ENCODE measurements at places on chromosomes 3 and 15.

DNA sequence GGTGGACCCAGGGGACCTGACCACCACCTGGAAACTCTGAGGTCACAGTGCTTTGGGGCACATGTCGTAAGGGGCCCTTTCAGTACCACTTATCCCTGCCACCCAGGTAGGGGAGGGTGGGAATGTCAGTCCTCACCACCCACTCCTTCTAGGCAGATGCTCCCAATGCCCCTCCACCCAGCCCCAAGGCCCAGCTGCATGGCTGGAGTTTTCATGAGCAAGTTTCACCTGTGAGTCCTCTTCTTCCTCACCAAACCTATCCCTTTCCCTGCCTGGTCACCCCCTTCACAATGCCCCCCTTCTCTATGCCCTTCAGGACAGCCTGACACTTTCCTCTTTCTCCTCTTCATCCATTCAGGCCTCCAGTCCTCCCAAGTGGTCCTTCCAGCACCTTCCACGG lies 9.8 kb downstream of the FAM174B start:
- DNase-seq: no peak

DNA sequence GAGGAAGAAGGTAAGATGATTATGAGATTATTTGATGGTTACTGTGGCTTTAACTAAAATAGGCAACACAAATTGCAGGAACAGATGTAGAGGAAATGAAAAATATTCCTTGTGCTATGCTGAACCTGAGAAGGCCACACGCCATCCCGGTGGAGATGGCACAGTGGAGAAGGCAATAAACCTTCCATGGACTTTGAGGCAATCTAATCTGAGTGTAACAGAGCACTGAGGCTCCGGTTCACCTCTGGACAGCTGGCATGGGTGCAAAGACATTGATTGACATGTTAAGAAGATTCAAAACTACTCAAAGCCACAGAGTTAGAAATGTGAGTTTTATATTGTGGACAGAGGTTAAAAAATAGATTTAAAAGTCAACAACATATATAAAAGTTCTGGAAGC lies 535.7 kb downstream of the AGBL1 start:
- DNase-seq: no peak

GRCh38 chr3:134093956-134094355 lies 64.2 kb upstream of the SLCO2A1 start:
- no peak for DNase-seq

GRCh38 chr15:70375586-70375985 lies 277.9 kb upstream of the TLE3 start:
- DNase-seq: no peak

DNA sequence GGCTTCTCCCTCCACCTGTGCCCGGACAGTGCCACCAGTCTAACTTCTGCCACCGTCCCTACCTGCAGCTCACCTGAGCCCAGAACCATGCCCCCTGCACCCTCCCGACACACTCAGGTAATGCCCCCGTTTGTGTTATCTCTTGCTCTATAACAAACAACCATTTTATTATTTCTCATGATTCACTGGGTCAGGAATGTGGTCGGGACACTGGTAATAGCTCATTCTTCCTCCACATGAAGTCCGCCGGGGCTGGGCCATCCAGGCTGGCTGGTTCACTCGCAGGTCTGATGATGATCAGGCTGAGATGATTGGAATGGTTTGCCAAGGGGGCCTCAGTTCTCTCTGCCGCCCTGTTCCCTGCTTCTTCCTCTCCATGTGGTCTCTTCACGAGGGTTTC lies 20.3 kb upstream of the NR2E3 start:
- DNase-seq: no peak

DNA sequence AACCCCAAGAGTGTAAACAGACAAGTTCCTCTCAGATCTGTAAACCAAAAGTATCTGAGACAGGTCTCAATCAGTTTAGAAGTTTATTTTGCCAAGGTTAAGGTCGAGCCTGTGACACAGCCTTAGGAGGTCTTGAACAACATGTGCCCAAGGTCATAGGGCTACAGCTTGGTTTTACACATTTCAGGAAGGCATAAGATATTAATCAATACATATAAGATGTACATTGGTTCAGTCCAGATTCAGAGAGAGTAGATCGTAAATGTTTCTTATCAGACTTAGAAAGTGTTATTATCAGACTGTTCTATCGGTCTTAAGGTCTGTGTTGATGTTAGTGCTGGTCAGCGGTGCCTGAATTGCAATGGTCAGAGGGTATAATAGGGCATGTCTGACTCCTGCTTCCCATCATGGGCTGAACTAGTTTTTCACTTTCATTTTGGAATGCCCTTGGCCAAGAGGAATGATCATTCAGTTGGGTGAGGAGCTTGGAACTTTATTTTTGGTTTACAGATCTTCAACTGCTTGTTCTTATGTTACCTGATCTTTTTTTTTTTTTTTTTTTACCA lies 27.0 kb upstream of the MFGE8 start:
- DNase-seq: no peak

GRCh38 chr3:9928158-9928557 lies 5.5 kb upstream of the CRELD1 start:
- DNase-seq: no peak

DNA sequence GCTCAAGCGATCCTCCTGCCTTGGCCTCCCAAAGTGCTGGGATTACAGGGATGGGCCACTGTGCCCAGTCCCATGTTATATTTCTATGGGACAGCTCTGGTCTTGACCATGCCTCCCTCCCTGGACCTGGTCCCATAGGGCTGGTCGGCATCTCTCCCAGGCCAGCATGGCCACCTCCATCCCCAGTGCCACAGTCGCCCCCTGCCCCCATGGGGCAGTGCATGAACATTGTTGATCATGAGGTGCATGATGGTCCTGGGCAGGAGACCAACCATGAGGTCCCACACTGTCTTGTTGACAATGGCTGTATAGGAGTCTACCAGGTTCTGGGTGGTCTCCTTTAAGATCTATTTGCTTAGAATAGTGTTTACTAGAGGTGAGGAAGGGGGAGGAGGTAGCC lies 6.5 kb downstream of the RPS17 start:
- DNase-seq: peak; percentile 12

DNA sequence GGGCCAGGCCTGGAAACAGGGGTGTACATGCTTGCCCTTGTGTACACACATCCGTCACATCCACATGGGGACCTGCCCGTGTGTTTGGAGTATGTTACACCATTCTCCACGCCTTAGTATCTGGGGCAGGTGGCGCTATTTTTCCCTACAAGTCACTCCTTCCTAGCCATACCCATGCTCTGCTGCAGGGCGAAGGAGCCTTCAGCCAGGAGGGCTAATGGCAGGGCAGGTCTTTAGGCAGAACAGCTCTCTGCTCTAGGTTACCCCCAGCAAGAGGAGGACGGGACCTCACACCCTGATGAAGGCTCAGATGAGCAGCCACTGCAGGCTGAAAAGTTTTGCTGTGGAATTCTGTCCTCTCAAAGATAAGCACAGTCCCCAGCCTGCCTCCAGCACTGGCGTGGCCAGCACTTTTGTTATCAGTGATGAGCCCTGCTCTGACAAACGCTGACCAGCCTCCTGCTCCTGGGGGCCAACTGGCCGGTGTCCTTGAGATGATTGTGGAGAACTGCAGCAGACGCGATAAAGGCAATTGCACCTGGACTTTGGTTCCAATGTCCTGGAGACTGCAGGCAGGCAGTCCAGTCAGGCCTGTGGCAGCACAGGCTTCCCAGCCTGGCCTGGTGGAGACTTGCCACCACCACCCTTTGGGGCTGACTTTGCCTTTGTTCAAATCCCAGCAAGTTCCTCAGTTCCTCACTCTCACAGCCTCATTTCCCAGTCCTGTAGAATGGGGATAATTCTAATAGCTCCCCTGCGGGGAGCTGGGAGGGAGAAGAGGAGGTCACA lies 19.8 kb upstream of the PIGZ start:
- peak; percentile 72 for DNase-seq

GRCh38 chr3:193909387-193909786 lies 226.6 kb upstream of the HES1 start:
- DNase-seq: no peak

DNA sequence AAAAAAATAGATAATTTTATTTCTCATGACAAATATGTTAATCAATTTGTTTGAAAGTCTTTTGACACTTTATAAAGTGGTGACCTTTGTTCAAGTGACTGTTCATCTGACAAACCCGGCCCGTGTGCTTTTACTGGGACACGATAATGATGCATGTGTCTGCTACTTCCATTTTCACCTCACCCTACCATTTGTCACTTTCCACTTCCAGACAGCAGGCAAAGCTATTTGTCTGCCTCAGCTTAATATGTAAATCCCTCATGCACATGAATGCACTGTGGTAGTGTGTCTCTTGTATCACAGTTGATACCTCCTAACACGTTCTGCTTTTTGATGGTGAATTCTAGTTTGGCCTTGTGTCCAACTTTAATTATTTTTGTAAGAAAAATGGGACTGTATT lies 204.3 kb downstream of the BBX start:
- DNase-seq: no peak

DNA sequence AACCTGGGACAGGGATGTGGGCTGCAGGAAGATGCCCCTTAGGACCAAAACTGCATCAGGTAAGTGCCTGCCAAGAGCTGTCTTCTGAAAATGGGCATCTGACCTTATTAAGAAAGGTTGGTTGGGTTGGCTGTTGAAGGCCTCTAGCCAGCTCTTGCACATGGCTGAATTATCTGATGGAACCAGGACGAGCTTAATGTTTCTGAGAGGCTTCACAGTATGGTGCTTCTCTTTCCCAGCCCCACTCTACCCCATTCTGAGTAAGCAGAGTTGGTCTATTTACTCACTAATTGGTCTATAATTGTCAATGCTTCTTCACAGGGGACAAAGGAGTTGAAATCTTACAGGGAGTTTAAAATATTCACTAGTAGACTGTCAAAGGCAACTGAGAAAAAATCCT lies 48.4 kb downstream of the DTWD1 start:
- no peak for DNase-seq

DNA sequence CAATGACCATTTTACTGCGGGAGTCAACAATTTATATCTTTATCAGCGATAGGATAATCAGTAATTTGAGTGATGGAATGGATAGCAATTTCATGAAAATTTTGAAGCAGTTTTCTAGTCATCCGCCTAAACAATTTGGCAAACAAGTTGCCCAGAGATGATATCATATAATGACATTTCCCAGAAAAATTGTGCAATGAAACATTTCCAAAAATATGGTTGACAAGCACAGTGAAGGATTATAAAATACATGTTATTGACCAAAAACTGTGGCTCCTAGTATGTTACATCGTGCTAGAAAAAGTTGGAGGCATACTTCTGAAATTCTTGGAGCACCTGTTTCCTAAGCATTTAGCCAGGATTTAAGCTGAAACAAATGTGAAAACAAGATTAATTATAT lies 145.1 kb downstream of the GHSR start:
- DNase-seq: no peak

- DNase-seq: no peak
These were observed 26.4 kb downstream of the PRKCD start for GRCh38 chr3:53187430-53187829.

DNA sequence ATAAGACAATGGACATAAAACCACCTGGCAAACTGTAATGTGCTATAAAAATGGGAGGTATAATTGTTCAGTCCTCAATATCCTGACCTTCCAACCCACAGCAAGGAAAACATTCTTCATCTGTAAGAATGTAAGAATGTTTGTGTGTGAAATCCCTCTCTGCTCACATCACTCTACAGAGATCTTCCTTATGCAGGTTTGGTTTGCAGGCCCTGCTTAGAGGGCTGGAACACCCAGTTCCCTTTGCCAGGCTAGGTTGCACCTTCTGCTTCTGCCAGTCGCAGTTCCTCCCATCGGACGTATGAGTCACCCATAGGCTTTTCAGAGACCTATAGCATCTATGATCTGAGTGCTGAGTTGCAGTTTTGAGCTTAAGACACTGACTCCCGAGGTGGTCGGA lies 24.1 kb upstream of the MINAR1 start:
- DNase-seq: no peak

DNA sequence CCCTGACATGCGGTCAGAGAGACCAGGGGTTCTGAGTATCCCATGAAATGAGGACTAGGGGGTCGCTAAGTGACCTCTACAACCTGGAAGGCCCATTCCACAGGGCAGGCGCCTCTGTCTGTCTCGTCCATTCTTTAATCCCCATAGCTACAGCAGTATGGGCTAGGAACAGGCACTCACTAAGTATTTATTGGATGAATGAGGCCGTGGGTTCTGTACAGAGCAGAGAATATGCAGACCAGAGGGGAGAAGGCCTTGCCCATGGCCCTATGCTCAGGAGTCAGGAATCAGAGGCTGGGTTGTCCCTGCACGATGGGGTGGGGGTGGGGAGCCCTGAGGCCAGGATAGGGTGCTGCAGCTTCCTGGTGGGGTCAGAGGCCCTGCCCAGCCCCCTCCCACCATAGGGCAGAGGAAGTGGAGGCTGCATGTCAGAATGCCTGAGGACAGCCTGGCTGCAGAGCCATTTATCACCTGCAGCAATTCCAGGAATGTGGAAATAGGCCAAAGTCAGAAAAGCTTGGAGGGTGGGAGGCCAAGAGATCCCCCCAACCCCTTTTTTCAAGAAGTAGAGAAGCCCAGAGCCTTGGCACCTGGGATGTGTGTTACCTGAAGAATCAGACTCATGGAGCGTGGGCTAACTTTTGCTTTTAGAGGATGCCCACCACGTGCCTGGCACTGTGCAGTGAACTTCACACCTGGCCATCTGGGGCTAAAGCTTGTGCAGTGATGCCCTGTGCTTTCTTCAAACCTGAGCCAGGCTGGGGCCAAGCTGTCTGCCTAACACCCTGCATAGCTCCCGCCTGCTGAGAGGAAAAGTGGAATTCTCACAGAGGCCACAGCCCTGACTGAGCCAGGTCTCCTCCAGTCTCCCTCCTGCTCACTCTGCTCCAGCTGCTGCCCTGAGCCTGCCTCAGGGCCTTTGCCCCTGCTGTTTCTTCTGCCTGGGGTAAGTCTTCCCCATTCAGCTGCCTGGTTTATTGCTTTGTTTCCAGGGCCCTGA lies 109.4 kb downstream of the WNT7A start:
- peak; percentile 57 for DNase-seq

DNA sequence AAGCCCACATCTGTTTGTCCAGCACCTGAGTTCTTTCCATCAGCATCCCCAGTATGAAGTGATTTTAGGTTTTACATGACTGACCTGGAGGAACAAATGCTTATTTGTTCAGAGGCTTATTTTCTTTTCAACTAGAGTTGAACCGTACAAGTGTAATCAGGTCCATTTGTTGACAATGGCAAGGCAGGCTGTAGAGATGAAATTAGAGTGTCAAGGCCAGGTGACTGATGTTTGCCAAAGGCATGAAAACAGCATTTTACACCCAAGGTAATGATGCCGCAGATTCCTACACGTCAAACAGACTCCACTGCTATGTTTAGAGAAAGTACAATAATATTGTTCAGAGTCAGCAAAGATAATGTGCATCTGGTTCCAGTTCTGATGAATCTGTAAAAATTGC lies 96.5 kb downstream of the KCNAB1 start:
- no peak for DNase-seq

DNA sequence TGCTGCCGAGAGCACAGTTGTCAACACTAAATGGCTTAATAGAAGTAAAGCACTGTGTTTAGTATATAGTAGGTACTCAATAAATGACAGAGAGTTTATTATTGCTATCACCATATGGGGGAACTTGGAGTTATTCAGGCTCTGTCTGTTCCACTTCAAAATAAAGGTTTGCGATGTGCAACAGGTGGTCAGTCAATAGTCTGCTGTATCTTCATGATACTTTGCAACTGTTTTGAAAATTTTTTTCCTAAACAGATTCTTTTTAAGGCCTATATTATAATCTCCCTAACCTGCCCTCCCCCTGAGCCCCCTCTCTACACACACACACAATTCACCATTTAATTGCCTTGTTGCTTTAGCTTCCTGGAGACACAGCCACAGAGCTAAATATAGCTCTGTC lies 164.7 kb upstream of the NR2F2 start:
- no peak for DNase-seq

Measured in posterior vena cava (tissue), 2 donors.